Amygdala (tissue), 56 donors: ENCODE measurements at places on chromosomes 7 and 10.

DNA sequence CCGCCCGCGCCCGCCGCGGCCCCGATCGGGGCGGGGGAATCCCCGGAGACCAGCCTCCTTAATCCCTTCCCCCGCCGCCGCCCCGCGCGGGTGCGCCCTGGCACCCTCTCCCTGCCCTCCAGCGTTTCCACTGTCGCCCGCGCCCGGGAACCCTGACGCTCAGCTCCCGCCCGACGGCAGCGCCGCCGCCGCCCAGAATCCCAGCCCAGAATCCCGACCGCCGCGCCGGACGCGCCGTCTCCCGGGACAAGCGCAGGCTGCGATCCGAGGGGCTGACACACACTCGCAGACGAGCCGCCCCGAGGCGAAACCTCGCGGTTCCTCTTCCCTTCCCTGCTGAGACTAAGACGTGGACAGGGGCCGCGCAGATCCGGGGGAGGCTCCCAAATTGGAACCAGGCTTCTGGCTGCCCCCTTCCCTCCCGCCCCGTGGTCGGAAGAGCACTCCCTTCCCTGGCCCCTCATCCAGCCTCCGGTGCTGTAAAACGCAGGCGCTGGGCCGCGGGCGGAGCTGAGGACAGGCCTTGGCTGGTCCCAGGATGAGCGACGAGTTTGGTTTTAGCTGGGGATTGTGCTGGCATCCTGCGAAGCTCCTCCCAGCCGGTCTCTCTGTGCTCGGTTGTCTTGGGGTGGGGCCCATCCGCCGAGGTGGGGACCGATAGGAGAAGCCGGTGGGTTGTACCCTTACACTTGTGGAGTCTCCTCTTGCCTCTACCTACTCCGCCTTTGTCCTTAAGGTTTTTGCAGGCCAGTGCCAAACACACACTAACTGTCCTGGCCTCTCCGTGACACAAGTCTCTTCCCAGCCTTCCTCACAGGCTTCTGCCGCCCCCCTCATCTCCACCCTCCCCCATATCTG, 1.1 kb downstream of the MARVELD1 start:
- peak; percentile 23 for DNase-seq

DNA sequence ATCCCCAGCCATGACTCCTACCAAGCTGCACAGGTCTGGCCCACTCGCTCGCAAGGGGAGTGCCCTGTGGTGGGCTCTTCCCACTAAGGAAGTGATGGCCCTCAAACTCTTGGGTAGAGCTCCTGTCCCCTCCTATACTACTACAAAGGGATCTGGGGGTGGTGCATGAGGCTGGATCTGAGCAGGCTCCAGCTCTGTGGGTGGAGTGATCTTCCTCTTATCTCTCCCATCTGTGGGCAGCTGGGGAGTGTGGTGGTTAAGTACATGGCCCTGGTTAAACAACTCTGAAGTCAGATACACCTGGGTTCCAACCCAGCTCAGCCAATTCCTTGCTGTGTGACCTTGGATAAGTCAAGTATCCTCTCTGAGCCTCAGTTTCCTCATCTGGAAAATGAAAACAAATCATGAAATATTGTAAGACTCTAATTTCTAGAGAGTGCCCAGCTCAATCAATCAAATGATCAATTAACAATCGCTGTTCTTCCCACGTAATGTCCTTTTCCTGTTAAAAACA, 17.4 kb downstream of the DDIT4 start:
- DNase-seq = no peak

GRCh38 chr7:117085769-117086463, 132.6 kb downstream of the ST7 start:
- DNase-seq = no peak

DNA sequence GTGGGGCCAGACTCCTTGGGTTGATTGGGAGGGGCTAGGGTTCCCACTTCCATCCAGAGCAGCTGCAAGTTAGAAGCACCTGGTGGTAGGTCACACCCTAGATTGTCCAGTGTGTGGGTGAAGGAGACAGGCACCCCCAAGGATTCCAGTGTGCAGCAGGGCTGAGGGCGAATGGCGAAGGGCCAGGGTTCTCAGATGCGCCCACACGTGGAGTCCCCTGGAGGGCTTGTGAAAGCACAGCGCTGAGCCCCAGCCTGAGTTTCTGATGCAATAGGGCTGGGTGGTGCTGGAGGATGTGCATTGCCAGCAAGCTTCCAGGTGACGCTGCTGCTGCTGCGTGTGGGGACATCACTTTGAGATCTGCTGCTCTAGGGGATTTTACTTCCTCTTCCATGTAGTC, 25.4 kb downstream of the TBATA start:
- no peak for DNase-seq

DNA sequence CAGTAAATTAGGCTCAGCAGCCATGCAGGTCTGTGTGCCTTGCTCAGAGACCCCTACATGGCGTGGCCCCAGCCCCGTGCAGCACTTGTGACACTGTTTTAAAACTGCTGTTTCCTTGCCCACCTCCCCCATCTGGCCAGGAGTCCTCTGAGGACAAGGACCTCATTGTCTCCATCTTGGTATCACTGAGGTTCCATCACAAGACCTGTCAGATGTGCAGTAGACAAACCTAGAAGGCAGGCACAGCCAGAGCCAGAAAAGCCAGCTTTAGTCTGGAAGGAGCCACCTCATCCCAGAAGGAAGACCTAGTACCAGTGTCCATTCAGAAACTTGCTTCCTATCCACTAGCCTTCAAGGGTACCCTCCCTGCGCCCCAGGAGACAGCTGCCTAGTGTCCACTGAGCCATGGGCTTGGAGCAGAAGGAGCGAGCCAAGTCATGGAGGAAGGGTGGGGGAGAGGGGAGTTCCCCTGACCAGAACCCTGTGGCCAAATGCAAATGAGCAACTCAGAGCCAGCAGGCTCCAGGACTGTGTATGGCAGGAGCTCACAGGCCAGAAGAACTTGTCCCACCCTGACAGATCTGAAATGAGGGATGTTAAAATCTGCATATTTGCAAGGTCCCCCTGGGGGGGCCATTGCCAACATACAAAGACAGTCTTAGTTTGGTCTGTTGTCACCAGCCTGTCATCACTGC, 176.1 kb downstream of the SH3PXD2A start:
- no peak for DNase-seq

DNA sequence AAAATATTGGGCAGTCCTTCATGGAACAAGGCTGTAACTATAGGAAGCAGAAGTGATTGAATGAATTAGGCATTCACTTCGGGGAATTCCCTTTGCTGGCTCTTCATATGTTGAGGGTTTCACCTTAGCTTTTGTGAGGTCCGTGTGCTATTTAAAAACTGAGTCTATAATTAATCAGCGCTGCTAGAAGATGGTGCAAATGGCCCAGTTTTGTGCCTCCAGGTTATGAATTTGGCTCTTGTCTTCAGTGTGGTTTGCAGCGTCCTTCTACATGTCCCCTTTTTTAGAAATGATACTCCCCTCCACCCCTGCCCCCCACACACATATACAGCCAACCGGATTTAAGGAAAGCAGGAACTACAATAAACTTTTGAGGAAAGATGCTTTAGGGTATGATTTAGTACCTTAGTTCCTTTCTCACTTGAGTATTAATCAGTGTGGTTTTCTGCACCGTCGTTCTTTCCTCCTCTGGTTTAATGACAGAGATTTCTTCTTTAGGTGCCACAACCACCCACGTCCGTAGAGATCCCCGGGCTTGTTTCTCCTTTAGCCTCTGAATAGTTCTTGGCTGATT, 110.6 kb upstream of the SAMD8 start:
- DNase-seq = no peak

- no peak for DNase-seq
Observed at GRCh38 chr7:27030393-27031050, 65.3 kb downstream of the HOXA1 start.
